ENCODE measurements at places on chromosomes 16 and 17. TPM values are rescaled to one million over a fixed set of nuclear protein-coding genes. Genes with fewer than 3 reads are reported as not detected.

DNA sequence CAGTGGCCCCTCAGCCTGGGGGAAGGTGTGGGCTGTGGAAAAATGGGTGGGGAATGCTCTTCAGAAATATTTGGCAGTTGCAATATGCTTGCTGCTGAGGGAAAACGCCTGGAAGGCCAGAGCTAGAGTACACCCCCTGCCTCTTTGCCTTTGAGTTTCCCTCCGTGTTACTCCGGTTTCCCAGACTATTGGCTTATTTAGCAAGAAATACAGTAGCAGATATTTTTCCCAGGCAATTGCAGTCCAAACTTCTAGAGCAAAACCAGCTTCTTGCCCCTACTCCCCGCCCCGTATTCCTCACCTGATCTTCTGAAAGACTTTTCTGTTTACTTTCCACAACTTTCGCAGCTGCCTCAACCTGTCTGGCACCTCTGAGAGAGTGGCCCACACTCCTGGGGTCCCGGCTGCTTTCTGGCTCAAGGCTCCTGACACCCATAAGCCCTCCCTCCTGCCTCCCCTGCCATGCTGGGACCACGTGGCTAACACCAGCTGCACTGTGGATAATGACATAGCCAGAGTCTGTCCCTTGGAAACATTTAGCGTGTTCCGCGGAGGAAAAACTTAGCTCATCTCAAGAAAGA, 45.8 kb upstream of the HELZ start:
- DNase-seq: no peak

DNA sequence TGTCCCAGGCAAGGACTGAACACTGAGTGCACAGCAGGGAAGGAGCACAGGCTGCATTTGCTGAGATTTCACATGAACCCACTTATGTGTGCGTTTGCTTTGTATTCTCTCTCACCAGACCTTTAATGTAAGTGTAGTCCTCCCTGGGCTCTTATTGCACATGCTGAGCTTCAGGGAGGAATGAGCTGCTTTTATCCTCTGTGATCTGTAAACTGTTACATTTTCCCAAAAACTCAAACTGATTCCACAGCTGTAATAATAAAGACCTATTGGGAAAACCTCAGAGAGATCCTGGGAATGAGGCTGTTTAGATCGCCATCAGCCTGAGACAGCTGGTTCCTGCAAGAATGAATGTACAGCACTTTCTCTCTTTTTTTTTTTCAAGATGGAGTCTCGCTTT, 53.6 kb upstream of the ADORA2B start:
- no peak for DNase-seq

DNA sequence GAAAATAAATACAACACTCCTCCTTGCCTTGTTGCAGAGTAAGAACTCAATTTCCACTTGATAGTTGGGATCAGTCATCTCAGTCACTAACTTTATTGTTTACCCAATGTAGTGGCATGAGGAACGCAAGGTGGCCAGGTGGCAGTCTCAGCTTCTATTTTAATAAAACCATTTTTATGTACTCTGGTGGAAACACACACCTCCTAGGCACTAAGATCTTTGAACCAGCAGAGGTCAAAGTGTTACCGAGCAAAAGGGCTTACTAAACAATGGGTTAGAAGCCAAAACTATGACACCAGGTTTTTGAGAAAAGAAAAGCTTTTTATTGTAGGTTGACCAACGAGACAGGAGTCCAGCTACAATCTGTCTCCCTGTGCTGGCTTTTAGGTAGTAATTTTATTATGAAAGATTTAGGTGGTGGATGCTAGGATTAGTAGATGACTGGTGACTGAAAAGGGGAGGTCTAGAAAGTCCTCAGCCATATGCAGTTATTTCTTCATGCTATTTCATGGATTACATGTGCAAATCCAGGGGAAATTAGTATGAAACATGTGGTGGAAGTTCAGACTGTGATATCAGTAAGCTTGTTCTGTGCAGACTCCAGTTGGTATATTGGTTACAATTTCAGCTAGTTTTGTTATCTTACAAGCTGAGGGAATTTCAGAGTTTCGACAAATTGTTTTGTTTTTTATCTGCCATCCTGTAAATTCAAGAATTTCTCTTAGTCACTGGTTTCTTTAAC, 122.3 kb downstream of the PCTP start:
- DNase-seq: no peak

- DNase-seq: peak; percentile 24
Observed at GRCh38 chr16:13633391-13633861, 286.5 kb upstream of the ERCC4 start.

DNA sequence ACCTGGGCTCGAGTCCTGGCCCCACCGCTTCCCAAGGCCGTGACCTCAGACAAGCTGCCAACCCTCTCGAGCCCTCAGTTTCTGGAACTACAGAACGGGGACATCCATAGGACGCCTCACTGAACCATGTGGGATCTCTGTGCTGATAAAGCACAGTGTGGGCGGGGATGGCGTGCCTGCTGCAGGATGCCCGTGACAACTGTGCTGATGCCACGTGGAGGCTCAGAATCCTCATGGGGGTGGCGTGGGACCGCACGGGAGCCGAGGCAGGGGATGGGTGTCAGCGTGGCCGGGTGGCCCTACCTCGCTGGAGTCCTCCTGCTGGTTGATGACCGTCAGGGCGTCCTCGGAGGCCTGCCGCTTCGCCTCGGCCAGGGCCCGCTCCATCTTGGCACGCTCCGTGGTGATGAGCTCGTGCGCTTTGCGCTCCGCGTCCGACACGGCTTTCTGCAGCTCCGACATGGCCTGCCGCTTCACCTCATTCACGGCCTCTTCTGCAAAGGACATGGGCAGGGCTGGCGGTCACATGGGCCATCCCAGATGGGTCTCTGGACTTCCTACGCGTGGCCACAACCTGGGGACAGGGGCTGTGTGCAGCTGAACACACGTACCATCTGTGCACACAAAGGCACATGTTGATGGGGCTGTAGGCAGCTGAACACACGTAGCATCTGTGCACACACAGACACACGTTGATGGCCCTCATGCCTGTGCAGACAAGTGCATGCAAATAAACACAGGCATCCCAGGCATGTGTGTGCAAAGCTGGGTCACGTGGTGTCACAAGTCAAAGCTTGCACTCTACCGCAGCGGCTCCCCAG, 12.7 kb upstream of the PABPN1L start:
- DNase-seq: no peak

- no peak for DNase-seq
Observed at GRCh38 chr16:2008631-2009163, 924 bp downstream of the ZNF598 start.

DNA sequence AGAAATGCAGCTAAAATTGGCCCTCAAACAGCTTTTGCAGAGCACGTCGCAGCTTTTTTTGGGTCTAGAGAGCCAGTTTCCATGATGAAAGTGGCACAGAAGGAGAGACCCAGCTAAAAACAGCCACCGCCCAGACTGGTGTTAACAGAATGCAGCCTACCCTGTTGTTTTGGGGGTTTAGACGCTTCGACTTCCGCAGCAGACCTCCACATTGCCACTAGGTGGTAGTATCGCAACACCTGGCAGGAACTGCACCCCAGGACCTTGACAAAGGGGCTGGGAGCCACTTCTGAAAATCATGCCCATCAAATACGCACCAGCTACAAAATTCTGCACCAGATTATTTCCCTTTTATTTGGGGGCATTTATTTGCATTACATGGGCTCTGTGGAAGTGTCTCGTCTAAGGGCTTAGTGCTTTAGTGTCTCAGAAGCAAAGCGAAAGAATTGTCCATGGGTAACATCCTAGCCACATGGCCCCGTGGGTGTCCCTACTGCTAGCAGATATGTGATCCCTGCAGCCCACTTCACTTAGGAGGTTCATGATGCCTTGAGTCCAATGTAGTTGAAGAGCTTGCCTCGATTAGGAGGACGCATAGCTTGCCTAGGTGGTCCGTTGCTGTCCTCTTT, 167.1 kb downstream of the HAPSTR1 start:
- DNase-seq: no peak

DNA sequence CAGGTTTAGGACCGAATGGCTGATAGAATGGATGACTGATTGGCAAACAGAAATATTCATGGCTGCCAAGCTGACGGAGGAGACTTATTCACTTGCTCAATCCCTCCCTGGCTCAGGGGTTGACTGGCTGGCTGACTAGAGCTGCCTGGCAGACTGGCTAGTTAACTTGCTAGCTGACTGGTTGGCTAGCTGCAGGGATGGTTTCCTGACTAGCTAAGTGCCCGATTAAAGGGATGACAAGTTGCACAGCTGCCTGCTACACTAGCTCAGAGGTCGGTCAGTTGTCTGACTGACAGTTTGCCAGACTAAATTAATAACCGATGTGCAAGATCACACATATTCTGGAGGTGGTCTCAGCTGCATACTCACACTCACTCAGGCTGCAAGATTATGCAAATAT, 1208.4 kb upstream of the CDH8 start:
- DNase-seq: no peak

GRCh38 chr16:31186930-31187807, 7.2 kb downstream of the FUS start:
- no peak for DNase-seq

DNA sequence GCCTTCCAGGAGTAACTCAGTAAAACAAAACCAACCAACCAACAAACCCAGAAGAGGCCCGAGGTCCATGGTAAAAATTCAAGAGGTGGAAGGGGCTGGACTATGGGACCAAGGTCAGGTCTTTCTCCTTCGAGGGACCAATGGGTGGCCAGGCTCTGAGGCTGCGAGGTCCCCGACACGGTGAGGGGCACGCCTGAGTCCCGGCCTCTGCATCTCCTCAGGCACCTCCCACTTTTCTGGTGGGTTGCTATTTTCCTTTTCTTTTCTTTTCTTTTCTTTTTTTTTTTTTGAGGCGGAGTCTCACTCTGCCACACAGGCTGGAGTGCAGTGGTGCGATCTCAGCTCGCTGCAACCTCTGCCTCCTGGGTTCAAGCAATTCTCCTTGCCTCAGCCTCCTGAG, 18.0 kb downstream of the CD7 start:
- no peak for DNase-seq

GRCh38 chr17:83180264-83180995, 101.0 kb downstream of the METRNL start:
- no peak for DNase-seq

DNA sequence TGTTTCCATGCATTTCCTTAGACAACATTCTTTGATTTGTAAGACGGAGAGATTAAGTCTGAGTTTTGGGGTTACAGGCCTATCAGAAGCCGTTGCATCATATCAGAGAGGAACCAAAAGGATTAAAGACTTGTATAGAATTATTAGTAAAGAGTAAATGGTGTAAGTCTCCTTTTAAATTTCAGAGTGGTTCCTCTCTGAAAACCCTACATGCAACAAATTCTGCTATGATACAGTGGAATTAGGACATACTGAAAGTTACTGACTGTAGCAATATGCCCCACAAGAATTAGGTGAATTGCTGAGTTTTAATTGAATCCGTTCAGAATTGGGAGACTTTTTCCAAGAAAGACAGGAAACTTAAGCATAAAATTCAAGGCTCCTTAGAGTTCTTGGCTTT, 221.6 kb downstream of the FTO start:
- DNase-seq: no peak

DNA sequence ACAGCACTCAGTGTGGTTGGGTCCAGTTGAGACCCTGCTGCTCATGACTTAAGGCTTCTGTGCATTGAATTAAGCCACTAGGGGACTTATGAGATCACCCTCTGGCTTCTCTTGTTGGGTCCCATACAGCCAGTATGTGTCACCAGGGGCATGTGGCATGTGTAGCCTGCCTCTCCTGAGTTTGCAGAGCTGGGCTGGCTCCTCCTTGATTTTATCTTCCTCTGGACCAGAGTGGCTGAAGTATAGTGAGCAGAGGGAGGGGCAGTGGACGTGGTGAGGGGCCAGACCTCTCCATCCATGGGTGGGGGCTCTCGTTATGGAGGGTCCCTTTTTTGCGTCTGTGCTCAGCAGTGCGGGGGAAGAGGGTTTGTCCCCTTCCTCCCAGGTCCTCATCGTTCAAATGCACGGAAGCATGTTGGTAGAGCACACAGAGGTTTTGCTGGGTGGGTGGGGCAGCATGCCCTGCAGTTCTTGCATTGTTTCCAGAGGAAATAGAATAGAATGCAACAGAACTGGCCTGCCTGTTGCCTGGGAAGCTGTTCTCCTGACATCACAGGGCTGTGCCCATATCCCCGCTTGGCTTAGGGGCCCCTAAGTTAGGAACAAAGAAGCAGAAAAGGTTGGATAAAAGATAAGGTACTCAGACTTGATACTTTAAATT, 77.4 kb downstream of the SPECC1 start:
- DNase-seq: no peak

DNA sequence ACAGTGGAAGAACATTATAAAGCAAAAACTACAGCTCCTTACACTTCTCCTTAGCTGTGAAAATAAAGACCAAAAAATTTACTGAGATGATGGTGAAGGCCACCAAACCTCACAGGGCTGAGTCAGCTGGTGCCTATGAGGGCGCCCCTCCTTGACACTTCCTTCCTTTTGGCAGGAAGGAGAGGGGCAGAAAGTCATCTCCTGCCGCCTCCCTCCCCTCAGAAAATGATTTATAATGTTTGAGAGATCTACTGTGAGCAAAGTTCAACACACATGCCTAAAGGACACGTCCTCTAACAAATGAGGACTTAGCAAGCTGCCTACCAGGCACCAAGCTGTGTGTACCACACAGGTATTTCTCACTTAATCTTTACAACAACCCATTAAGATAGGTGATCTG, 245.7 kb downstream of the PRKCA start:
- DNase-seq: peak; percentile 60

GRCh38 chr17:50055055-50055425, 870 bp upstream of the ITGA3 start:
- DNase-seq: peak; percentile 88

HOXB5 gene
- 25.7 TPM for polyA plus RNA-seq

TAC4 gene
- 0.39 TPM for polyA plus RNA-seq

ADAM11 gene
- 1.2 TPM for polyA plus RNA-seq

PAQR4 gene
- 16.4 TPM for polyA plus RNA-seq

CYB5B gene
- 85.7 TPM for polyA plus RNA-seq

ZNF423 gene
- polyA plus RNA-seq: 6.7 TPM

TRPV3 gene
- 15.0 TPM for polyA plus RNA-seq

ZNF597 gene
- polyA plus RNA-seq: 4.2 TPM

SLC47A1 gene
- polyA plus RNA-seq: 1.1 TPM

HOXB1 gene
- 0.07 TPM for polyA plus RNA-seq

KATNIP gene
- polyA plus RNA-seq: 14.7 TPM

GAST gene
- polyA plus RNA-seq: 0.28 TPM

Data from large intestine (tissue), 12 donors.